Left forelimb (tissue), 1 donor: ENCODE measurements at places on chromosomes 5 and 9.

DNA sequence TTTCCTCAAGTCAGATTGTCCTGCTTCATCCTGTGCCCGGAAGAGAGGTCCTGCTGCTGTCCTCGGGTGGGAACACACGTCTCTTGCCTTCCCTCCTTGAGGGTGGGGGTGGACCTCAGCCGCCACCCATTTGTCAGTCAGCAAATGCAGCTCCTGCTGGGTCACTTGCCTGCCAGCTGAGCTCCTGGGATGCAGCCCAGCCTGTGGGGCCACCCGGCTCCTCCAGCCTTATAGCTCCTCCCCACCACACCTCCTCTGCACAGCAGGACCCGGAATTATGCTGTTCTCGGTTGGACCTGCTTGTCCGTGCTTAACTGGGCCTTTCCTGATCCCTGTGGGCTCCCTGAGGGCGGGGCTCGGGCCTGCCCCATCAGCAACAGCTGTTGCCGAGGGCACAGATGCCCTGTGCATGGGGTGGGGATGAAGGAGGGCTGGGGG, 52.7 kb downstream of the RXRA start:
- no peak for DNase-seq

DNA sequence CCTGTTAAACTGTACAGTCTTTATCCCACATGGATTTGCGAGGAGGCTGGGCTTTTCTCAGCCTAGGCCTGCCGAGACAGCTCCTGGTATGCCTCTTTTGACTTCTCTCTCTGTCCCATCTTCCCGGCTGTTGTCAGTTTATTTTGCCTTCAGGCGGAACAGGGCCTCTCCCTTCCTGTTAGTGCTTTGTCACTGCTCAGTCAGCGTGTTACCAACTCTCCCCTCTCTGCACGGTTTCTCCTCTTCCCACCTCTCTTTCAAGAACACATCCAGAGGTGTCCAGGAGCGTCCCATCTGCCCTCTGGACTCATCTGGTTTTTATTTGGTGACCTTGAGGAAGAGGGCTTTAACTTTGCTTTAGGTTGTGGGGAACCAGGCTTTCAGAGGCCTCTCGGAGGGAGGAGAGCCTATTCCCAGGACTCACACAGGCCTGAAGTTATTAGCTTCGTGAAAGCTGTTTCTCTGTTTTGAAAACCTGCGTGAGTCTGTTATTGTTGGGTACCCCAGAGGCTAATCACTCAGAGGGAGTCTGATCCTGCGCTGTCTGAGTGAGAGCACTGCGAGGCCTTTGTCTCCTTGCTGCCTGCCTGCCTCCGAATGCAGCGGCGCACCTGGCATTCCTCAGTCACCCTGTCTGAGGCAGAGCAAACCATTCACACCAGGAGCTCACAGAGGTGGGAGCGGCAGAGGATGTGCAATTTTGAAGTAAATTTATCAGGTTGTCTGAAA, 234.4 kb upstream of the MPDZ start:
- peak; percentile 77 for DNase-seq

DNA sequence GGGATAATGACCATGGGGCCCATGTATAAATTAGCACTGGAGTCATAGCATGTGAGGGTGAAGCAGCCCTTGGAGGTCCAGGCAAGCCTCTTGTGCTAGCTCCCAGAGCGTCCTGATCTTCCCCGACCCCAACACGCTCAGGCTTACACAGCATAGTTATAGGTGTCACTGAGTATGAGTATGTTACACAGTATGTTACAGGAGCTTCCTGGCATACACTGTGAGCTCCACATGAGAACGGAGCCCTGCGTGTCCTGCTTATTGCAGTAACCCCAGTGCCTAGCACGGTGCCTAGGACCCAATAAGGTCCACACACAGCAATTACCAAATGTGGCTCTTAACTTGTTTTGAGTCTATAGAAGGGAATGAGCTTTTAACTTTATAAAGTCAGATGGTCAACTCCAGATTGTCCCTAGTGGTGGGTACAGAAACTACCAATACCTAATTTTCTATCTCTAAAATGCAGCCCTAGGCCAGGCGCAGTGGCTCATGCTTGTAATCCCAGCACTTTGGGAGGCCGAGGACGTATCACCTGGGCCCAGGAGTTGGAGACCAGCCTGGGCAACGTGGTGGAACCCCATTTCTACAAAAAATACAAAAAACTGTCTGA, 64.1 kb downstream of the PLAC8L1 start:
- no peak for DNase-seq

DNA sequence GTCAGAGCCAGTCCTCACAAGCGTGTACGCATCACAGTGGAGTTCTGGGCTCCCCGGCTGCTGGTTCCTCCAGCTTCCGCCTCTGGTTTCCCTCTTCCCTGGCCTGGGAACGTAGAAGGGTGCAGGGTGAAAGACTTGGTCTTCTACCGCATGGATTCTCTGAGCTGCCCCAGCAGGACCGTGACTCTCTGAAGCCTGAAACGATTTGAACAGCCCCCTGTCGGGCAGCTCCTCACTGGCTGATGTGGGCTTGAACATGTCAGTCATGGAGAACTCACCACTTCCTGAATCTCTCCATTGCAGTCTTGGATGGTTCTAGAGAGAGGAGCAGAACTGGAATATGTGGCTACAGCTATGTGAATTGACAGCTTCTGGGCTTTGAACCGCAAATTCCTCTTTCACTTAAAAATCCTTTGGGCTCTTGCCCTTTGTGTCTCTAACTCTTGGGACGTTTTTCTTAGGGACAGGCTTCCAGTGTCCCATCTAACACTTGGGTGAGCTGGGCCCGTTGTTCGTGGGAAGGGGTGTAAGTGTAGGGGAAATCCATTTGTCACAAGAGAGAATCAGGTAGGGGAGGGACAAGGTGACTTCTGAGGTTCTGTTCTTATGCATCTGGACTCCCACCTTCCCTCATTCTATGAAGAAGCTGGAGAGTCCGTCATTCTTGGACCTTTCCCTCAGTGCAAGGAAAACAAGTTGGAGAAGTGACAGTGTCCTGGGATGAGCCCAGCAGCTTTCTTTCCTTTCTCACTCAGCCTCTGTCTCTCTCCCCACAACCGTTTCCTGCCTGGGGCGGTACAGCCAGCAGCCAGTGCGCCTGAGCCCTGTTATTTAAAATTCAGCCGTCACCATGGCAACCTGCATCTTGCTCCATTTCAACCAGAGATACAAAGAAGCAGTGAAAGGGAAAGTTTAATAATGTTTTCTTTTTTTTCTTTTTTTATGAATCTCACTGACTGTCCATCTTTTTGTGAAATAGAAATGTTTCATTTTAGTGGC, 84.7 kb downstream of the PTTG1 start:
- DNase-seq, result no peak

DNA sequence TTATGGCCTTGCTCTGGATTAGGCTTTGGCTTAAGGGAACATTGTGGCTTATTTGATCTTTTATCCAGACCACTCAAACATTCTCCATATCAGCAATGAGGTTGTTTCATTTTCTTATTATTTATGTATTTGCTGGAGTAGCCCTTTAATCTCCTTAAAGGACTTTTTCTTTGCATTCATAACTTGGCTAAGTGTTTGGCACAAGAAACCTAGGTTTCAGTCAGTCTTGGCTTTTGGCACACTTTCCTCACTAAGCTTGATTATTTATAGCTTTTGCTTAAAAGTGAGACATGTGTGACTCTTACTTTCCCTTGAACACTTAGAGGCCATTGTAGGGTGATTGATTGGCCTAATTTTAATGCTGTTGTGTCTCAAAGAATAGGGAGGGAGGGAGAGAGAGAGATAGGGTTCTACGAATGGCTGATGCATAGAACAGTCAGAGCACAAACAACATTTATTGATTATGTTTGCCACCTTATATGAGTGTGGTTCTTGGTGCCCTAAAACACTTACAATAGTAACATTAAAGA, 2265.3 kb upstream of the C9orf72 start:
- no peak for DNase-seq

- DNase-seq, result no peak
Measured at GRCh38 chr9:19451240-19452087, 42.7 kb downstream of the ACER2 start.

DNA sequence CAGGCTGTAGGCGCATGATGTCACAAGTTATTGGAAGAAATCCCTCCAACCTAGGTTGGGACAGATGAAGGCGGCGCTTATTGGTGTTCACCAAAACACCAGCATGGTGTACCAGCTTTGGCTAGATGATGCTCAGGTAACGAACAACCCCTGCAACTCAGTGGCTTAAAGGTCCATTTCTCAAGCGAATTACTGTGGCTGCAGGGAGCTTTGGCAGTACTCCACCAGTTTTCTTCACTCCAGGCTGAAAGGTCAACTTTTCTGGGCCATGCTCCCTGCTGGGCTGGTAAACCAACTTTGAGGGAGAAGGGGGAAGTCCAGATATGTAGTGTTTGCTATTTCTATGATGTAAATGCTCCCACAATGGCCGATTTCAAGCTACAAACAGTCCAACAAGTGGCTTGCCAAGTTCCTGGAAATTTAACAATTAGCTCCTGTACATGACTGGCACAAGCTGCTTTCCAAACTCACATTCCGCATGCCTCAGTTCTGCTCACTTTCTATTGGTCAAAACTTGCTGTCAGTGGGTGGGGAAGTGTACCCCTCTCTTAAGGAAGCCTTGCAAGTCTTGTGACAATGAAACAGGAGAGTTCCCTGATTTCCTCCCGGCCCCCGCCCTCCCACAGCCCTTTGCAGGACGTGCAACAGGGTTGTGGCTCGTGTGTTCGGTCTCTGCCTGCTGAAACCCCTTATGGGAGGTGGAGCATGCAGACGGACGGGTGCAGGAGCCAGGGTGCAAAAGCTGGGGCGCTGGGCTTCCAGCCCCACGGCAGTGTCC, 588 bp upstream of the ZBED3 start:
- DNase-seq, result peak; percentile 69

GRCh38 chr9:76586390-76587314, 127.7 kb downstream of the GCNT1 start:
- DNase-seq, result no peak

- no peak for DNase-seq
Measured at GRCh38 chr9:134028076-134028475, 2.8 kb downstream of the BRD3OS start.

- no peak for DNase-seq
Measured at GRCh38 chr5:3393122-3393919, 202.3 kb upstream of the IRX1 start.

DNA sequence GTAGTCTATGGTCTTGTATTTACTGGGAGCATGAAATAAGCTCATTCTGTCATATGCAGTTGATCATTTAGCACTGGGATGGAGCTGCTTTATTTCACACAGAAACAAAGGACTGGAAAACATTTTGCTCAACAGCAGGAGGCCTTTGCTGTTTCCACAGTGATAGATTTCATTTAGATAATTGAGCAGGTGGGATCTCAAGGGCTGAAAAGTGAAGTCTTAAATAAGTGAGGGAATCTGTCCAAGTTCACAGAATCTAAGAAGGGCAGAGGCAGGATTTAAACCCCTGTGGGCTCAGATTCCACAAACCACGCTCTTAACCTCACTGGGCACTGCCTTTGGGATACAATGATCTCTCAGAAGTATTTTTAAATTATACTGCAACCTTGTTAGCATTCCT, 47.8 kb downstream of the PRLR start:
- no peak for DNase-seq

DNA sequence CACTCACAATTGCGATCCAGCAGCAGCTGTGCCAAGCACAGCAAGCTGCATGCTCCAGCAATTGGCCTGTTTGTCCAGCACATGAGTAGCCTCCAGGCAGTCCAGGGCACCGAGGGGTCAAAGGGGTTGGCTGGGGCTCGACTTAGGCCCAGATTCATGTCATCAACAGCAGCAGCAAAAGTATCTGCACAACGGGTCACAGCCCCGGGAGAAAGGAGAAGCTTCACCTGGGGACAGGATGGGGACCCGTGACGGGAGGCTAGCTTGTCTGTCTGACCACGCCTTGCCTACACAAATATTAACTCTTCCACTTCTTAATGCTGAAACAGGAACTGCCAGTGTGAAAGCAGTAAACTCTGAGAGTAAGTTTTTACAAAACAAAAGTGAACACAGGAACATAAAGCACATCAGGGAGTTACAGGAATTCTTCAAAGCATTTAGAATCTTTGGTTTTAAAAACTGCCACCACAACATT, 191.2 kb downstream of the PIK3R1 start:
- DNase-seq, result no peak

DNA sequence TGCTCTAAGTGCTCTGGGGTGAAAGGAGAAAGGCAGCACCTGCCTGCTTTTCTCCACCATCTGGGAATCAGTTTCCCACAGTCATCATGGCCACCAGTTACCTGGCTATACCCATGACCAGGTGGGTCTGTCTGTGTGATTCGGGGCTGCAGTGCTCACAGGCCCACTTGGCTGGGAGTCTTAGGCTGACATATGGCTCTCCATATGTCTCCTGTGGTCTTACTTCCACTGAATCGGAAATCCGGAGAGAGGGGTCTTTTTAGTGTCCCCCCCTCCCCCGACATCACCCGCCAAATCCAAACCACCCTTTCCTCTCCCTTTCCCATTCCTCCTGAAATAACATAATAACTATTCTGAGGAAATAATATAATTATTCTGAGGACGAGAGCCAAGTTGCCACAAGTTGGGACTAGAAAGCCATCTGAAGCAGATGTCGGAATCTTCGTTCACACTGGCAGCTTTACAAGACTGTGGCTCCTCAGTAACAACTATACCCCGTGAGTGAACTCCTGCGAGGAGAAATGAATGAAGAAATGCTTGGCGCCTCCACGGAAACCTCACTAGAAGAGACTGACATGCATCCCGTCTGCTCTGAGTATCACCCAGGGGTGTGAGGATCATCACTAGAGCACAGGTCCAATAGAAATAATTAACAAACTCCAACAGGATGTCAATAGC, 143.4 kb downstream of the MYO10 start:
- DNase-seq, result no peak

DNA sequence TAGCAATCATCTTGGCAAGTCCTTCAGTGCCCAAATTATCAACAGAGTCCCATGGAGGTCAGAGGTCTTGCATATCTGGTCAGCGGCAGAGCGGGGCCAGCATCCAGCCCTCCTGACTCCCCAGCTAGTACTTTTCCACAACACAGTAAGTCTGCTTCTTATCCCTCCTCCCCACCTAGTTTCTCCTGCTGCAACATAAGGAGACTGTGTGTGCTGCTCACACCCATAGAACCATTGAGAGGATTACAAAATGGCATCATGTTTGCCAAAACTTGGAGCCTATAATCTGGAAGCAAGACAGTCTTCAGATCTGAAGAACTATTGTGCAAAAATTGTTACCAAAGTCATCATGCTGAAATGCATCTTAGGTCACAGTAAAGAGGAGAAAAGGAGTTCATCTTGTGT, 125.8 kb upstream of the ZNF366 start:
- no peak for DNase-seq

- no peak for DNase-seq
Measured at GRCh38 chr5:38931731-38932130, 85.9 kb downstream of the OSMR start.
